ENCODE measurements at places on chromosomes 2 and 18.

GRCh38 chr2:28801726-28802125 lies 8.9 kb upstream of the SPDYA start:
- no peak for DNase-seq

GRCh38 chr2:219272356-219272755 lies 6.8 kb upstream of the DNAJB2 start:
- no peak for DNase-seq

DNA sequence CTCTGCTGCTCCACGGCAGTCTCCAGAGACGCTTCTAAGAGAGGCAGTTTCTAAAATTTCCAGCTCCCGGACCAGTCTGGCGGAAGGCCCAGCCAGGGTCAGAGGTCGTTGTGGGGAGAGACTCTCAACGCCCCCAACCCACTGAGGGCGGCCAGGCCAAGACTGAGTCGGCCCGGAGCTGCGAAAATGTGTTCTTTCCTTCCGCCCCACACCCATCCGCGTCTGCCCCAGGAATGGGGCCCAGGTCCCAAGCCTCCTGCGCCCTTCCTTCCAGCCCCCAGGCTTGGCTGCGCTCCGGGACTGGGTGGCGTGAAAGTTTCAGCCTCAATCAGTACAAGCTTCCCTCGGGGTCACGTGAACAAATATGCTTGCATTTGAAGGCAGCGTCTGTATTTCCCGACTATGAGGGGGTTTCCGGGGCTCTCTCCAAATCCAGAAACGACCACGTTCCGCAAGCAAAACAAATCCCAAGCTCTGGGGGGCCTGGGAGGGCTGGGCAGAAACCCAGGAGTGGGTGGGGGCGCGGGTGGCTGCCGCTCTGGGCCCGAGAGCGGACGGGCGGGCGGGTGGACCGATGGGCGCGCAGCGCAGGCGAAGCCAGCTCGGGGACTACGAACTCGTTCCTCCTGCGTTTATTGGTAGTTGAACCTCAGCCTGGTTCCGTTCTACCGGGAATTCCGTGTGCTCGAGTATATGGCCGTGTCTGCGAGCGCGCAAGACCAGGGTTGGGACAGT lies 3.3 kb downstream of the HOXD3 start:
- no peak for DNase-seq

DNA sequence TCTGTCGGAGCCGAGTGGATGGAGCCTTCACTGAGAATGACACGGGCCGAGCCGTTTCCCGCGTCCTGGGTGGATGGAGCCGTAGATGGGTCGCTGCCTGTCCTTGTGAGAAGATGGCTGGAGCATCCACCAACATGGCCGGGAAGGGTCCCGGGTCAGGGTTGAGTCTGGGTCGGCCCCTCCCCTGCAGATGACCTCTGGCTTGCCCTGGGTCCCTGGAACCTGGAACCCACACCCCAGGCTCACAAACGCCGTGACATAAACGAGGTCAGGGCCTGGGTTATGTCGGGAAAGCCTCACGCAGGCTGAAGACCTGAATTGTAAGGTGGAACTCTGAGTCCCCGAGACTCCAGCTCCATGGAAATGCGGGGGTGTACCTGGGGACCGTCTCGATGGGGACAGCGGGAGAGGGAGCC lies 94.9 kb downstream of the NFATC1 start:
- no peak for DNase-seq

DNA sequence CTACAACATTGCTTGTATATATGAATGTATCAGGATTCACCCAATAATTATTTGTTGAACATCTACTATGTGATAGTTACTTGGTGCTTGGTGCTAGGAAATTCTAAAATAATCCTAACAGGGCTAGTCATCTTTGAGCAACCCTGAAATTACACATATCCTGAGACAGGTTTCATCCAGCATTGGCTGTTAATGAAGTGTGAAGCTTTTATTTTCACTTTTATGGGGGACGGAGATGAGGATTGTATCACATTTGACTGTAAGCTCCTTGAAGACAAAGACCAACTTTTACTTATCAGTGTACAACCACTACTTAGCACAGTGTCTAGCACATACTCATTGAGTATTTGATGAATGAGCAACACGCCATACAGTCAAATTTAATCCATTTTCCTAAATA lies 6.8 kb upstream of the GALM start:
- no peak for DNase-seq

GRCh38 chr2:1658394-1659151 lies 85.7 kb downstream of the PXDN start:
- no peak for DNase-seq

- no peak for DNase-seq
Measured at GRCh38 chr2:65064728-65065552, 8.7 kb downstream of the CEP68 start.

DNA sequence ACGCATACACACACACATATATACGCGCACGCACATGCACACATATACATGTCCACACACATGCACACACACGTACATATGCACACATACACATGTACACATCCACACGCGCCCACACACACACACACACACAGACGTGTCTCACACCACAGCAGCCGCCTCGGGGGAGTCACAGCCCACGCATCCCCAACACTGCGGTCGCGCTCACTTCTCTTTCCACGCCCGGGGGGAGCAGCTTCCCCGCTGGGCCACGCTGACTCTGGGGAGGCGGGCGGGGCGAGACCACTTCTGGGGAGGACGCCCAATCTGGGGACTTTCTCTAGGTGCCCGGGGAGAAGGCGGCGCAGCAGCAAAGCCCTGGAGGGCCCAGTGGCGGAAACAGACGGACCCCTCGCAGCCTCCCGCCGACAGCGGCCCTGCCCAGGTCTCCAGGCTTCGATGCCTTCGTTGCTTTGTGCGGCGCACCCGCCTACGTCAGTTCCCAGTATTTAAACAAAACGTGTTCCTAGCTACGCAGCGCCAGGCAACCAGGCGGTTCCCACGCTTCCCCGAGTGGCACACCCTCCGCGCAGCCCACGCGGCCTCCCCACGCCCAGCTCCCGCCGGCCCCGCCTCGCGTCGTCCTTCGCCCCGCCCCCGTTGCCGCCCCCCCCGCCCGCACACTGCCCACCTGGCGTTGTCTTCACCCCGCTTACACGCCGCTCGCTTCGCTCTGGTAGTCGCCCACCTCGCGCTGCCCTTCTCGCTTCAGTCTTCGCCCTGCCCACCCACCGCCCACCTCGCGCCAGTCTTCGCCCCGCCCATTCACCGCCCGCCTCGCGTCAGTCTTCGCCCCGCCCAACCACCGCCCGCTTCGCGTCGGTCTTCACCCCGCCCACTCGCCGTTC lies 810 bp upstream of the RBFA start:
- DNase-seq, result no peak

GRCh38 chr2:11712866-11713265 lies 33.6 kb upstream of the LPIN1 start:
- no peak for DNase-seq

GRCh38 chr18:45462179-45462578 lies 153.1 kb upstream of the SLC14A2 start:
- DNase-seq, result no peak

GRCh38 chr2:216006164-216006663 lies 7.1 kb downstream of the MREG start:
- no peak for DNase-seq

GRCh38 chr18:76412010-76412817 lies 82.8 kb downstream of the ZNF516 start:
- no peak for DNase-seq

- no peak for DNase-seq
Measured at GRCh38 chr18:52812834-52813233, 472.8 kb downstream of the DCC start.

- no peak for DNase-seq
Measured at GRCh38 chr2:4507661-4508060, 804.3 kb downstream of the DCDC2C start.

DNA sequence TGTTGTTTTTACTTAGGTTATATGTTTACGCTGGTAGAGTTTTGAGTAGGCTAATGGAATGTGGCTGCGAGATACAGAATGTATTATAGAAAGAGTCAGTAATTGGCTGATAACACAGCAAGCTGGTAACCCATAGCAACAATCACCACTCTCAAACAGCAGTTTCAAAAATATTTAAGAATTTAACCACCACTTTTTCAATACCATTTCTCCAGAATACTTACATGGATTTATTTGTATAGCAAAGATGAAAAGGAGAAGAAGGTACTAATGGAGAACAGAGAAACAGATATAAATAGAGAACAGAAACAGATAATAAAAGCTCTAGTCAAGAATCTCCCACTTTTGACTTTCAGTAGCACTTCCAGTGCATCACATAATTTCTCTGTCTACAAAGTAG lies 188.3 kb upstream of the SLC39A10 start:
- DNase-seq, result no peak

DNA sequence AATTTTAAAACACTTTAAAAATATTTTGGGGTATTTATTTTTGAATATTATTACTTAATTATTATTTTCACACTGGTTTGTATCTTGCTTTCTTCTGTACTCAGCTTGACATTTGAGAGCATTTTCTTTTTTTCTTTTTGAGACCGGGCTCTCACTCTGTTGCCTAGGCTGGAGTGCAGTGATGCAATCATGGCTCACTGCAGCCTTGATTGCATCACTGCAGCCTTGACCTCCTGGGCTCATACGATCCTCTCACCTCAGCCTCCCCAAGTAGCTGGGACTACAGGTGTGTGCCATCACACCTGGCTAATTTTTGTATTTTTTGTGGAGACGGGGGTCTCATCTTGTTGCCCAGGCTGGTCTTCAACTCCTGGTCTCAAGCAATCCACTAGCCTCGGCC lies 79.9 kb upstream of the DLX2 start:
- DNase-seq, result no peak

DNA sequence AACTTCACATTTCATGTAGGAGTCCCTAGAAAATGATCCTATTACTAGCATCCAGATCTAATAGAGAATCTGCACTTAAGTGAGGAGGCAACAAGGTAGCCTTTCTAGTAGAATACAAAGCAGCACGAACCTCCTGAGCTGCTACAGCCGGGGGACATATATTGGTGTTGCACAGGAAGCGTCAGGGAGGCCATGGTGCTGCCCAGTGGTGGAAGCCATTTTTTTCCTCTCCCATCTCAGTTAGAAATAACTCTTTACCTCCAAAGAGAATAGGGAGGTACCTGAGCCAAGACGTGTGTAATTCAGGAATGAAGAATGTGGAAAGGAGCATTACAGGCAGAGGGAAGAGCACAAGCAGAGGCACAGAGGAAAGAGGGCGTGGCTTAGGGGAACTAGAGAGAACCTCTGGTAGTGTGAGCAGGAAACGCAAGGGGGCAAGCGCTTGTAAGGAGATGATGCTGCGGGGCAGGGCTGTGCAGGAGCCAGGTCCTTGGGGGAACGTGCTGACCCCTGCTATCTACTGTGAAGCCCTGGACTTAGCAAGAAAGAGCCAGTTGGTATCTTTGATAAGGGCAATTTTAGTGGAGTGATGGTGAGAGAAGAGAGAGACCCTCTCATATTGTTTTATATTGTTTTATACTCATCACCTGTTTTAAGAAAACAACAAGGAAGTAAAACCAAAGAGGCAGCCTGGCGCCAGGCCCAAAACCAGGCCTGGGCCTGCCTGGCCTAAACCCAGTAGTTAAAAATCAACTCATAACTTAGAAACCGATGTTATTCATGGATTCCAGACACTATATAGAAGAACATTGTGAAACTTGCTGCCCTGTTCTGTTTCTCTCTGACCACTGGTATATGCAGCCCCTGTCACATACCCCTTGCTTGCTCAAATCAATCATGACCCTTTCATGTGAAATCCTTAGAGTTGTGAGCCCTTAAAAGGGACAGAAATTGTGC lies 50.0 kb upstream of the TTC39C start:
- no peak for DNase-seq

DNA sequence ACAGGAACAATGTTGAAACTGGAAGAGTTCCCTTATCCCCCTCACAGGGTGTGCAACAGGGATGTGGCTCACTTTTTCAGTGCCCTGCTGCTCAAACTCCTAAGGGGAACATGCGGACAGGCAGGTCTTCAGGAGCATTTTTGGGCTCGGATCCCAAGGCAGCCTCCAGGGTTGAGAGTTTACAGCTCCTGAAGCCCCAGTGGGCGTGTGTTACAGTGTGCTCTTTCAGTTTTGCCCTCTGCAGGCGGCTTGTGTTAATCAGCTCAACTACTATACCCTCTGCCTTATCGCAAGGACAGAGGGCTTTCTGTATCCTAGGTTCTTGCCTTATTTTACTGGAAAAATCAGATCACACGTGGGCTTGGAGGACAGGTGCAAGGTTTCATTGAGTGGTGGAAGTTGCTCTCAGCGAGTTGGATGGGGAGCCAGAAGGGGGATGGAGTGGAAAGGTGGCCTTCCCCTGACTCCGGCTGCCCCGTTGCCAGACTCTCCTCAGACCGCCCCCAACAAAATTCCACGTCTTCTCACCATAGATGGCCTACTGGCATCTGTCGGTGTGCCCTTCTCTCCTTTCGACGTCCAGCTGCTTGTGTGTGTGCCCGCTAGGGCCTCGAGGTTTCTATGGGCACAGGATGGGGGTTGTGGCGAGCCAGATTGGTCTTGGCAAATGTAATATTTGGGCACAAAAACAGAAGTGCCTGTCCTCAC lies 541.9 kb downstream of the TMX3 start:
- DNase-seq, result no peak

DNA sequence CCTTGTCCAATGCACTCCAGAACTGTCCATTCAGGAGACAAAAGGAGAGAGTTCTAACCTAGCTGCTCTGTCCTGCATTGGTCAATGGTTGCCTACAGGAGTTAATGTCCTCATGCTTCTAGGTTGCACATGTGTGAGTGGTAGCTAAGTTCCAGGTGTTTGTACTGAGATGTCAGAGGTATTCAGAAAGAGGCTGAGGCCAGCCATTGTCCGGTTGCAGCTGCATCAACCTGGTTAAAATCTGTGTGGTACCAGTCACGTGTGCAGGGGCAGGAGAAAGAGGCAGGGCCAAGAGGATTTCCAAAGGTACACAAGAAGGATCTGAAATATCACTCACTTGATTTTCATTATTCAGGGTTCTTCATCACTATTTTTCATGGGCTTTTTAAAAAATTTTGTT lies 70.8 kb downstream of the DTNA start:
- DNase-seq, result no peak

GRCh38 chr2:234535464-234535863 lies 38.6 kb upstream of the ARL4C start:
- DNase-seq, result no peak

DNA sequence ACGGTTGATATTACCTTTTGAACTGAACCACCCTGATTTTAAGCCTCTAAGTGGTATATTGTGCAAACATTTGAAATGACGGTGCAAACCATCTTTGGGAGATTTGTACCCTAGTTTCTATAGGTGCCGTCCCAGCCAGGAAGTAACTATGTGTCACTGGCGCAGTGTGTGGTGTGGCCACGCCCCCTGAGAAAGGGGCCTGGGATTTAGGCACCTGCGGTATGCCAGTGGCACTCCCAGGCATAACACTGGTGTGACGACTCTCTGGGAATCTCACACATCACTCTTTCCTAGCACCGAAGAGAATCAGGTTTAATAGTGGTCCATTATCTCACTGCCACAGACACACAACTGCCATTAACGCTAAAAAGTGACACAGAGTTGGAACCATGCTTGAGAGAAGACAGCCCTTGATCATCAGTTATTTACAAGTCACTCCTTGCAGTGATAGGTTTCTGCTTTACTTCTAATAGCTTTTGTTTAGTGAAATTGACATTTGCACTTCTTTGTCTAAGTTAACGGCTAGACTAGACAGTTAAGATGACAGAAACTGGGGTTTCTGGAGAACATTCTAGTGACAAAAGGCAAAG lies 11.1 kb downstream of the AQP4 start:
- DNase-seq, result no peak
